Iris pigment epithelial cell (primary cell): ENCODE measurements at places on chromosomes 4 and X.

DNA sequence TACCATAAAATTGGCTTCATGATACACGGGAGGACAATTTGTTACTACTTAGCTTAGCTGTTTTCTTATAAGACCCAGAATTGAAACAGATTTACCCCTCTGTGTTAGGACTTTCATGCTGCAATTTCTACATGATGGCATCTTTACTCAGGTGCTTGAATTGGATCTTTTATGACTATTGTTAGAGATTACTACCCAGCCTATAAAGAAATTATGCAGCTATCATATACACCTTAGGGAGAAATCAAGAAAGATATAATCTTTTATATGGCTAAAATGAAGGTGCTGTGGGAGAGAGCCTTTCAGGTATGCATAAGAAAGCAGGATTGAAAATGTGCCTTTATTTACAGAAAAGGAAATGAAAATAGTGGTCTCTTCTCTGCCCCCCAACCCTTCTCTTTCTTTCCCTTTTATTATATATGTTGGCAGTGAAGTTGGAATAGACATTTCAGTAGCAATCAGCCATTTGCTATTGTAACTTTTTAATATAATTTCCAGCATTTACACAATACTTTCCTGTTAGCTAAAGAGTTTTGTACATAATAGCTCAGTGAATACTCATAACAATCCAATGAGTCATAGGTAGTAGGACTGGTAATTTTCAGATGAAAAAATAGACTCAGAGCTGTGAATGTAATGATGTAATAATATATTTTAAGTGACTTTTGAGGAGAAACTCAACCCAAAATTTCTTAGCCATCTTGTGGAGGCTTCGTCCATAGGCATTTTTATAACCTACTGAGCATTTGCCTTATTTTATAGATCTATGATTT, 311.8 kb downstream of the ADGRL3 start:
- DNase-seq = peak; percentile 72

GRCh38 chr4:99811850-99812249, 4.8 kb upstream of the DAPP1 start:
- DNase-seq = peak; percentile 36

DNA sequence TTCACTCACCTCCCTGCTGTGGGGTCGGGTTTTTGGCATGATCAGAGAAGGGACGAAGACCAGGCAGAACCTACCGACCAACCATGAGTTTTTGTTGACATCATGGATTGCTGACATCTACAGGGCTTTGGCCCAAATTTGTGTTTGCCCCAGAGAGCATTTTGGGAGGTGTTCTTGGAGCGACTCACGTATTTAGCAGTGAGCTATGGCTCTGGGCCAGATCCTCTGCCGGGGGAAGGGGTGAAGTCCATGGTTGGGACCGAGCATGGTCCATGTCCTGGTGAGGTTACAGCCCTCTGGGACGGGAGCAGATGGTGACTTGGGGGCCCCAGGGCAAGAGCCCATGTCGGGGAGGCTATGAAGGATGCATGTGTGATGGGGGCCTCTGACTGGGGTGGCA, 17.4 kb downstream of the SORCS2 start:
- no peak for DNase-seq

DNA sequence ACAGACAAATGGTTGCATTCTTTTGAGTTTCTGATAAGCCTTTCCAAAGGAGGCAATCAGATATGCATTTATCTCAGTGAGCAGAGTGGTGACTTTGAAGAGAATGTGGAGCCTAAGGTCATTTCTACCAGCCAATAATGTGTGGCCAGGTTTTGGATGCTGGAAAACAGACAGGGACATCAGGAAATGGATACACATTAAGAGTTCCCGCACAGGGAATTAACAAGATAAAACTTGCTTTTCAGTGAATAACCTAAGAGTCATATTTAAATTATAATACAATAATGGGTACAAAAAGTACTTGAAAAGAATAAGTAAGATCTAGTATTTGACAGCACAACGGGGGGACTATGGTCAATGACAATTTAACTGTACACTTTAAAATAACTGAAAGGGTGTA, 492.3 kb upstream of the FAM241A start:
- no peak for DNase-seq

- no peak for DNase-seq
Observed at GRCh38 chr4:3869174-3869572, 103.0 kb downstream of the ADRA2C start.

- DNase-seq = no peak
Observed at GRCh38 chr4:188195389-188195985, 56.2 kb downstream of the TRIML1 start.

DNA sequence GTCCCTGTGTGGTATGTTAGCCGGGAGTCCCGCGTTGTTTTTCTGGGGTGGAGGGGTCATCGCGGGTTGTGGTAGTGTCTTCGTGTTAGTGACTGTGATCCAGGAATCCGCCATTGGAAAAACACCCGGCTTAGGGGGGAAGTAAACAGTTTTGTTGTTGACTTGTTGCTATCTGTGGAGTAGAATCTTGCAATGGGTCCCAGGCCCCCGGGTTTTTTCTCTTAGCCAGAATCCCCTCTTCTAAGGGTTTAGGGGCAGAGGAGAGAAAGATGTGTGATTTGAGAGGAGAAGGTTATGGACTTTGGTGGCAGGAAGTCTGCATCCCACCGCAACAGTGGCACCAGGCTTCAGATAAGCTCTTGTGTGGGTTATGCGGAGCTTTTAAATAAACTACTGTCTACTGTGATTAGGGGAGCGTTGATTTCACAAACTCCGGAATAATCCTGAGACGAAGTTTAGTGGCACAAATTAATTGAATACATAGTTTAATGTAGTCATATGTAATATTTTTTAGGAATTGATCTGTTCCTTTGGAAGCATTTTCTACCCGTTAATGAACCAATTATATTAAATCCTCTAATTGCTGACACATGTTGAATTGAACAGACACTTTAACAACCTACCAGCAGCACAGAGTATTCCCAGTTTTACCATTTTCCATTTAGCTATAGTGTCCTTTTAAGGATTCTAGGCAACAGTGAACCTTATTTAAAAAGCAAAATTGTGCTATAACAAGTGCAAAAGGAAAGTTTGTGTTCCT, 1.4 kb downstream of the DDX3X start:
- DNase-seq = peak; percentile 34

- DNase-seq = peak; percentile 85
Observed at GRCh38 chr4:53855581-53856250, 208.7 kb downstream of the CHIC2 start.

- no peak for DNase-seq
Observed at GRCh38 chrX:138923805-138924204, 212.3 kb upstream of the FGF13 start.
